Stomach (tissue), 19 donors: ENCODE measurements at places on chromosomes 5 and 9. TPM values are rescaled to one million over a fixed set of nuclear protein-coding genes. Genes with fewer than 3 reads are reported as not detected.

- no peaks in the 10 kb centered on the region for H3K27me3 ChIP-seq
- H3K36me3 ChIP-seq: no peaks in the 10 kb centered on the region
- no peak overlapping the region for H3K4me3 ChIP-seq
- H3K4me1 ChIP-seq: no peaks in the 10 kb centered on the region
- H3K27ac ChIP-seq: no peak overlapping the region
Observed at GRCh38 chr9:73753171-73753570, 601.5 kb downstream of the ANXA1 start.

DNA sequence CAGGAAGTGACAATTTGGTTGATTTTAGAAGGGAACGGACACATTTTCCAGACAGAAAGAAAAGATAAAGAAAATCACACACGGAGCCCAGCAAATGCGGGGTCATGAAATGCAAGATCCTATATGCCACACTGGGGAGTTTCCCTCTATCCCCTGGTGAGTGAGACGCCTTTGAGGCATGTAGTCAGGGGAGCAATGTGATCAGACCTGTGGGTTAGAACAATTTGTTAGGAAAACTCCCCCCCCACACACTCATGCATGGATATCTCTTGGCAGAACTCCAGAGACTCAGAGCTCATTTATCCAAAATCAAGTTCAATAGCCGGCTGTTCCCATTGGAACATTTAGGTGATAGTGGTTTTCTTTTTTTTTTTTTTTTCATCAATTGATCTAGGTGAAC lies 71.7 kb upstream of the TRIO start:
- DNase-seq: no peak
- H3K27ac ChIP-seq: no peak overlapping the region
- H3K4me1 ChIP-seq: no peaks in the 10 kb centered on the region
- no peaks in the 10 kb centered on the region for H3K27me3 ChIP-seq

DNA sequence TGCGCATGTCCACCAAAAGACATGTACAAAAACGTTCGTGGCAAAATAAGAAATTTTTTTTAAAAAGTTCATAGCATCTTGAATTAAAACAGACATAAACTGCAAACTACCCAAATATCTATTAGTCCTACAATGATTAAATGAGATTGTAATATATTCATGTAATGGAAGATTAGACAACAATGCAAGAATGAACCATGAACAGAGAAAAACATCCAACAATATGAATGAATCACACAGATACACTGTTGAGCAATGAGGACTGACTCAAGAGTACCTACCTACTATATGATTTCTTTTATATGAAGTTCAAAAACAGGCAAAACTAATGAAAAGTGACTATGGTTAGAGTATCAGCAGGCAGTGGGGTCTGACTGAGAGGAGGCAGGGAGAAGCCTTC lies 17.9 kb upstream of the CTNNAL1 start:
- no peak overlapping the region for H3K27ac ChIP-seq
- no peaks in the 10 kb centered on the region for H3K27me3 ChIP-seq
- peaks cover 35% of the 10 kb centered on the region for H3K4me1 ChIP-seq
- DNase-seq: no peak

DNA sequence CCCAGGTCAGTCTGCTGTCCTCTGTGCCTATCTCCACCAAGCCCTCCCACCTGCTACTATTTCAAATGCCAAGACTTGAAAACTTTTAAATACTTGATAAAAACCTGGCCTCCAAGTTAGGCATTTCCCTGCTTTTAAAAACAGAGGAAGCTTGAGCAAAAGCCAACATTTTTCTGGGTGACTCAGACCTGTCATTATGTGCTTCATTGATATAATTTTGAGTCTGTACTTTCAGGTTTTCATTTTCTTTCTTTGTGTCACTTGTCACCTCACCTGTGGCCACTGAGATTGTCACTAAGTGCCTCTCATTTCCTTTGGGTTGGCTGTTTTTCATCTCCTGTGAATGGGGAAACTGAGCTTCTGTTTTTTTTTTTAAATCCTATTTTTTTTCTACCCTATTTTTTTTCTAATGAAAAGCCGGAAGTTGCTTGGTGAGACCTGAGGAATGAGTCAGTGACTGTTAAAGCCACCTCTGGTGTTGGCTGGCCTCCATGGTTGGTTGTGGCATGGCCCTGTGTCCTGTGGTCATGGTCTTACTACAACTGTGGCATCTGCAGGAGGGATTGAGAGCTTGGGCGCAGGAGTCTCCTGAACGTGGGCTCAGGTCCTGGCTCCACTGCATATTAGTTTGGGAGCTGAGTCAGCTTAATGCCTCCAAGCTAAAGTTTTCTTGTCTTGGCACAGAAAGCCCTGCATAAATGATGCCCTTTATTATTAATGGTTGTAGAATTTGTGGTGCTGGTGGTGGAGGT lies 56.7 kb downstream of the ARHGAP26 start:
- no peak overlapping the region for H3K4me3 ChIP-seq
- peaks cover 58% of the 10 kb centered on the region for H3K4me1 ChIP-seq
- no peaks in the 10 kb centered on the region for H3K27me3 ChIP-seq
- no peaks in the 10 kb centered on the region for H3K36me3 ChIP-seq

The PPP1R26 gene
- 14.2 TPM for total RNA-seq

- H3K27ac ChIP-seq: peak overlapping the region; percentile 91
- H3K4me1 ChIP-seq: no peaks in the 10 kb centered on the region
- no peak for DNase-seq
Observed at GRCh38 chr5:69416180-69416579, 1.3 kb downstream of the MARVELD2 start.

- no peak overlapping the region for H3K4me3 ChIP-seq
- peak; percentile 28 for DNase-seq
- no peak overlapping the region for H3K27ac ChIP-seq
- no peaks in the 10 kb centered on the region for H3K4me1 ChIP-seq
Observed at GRCh38 chr5:127441799-127442484, 75.5 kb upstream of the PRRC1 start.

GRCh38 chr5:127997201-127997704 lies 86.3 kb upstream of the SLC12A2 start:
- H3K4me3 ChIP-seq: no peak overlapping the region
- peaks cover 36% of the 10 kb centered on the region for H3K4me1 ChIP-seq
- no peaks in the 10 kb centered on the region for H3K27me3 ChIP-seq
- peak; percentile 43 for DNase-seq
- H3K27ac ChIP-seq: peak overlapping the region; percentile 74
- no peaks in the 10 kb centered on the region for H3K36me3 ChIP-seq

GRCh38 chr5:8730194-8730593 lies 815.7 kb downstream of the SEMA5A start:
- no peaks in the 10 kb centered on the region for H3K4me1 ChIP-seq
- H3K4me3 ChIP-seq: no peak overlapping the region
- no peaks in the 10 kb centered on the region for H3K27me3 ChIP-seq
- no peaks in the 10 kb centered on the region for H3K36me3 ChIP-seq

The SAXO1 gene
- total RNA-seq: 0.18 TPM

GRCh38 chr5:42268630-42269029 lies 154.6 kb upstream of the GHR start:
- no peak overlapping the region for H3K4me3 ChIP-seq
- no peak overlapping the region for H3K27ac ChIP-seq
- no peak for DNase-seq
- no peaks in the 10 kb centered on the region for H3K27me3 ChIP-seq
- H3K4me1 ChIP-seq: no peaks in the 10 kb centered on the region

The GLE1 gene
- total RNA-seq: 33.5 TPM

DNA sequence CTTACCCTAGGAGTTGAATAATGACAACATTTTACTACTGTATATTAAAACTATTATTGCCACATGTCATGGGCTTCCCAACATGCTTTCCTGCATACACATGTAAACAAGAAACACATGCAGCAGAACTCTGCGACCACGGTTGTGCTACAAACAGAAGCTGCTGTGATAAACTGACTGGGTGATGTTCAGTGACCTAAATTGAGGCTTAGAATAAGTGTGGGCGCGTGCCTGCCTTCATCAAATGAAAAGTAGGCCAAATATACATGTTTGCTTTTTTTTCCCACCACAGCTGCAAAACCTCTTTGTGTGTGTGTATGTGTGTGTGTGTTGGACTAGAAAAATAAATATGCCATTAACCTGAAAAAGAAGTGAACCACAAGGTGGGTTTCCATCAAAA lies 1202.1 kb downstream of the PTPRD start:
- no peaks in the 10 kb centered on the region for H3K4me1 ChIP-seq
- no peak overlapping the region for H3K4me3 ChIP-seq
- no peaks in the 10 kb centered on the region for H3K27me3 ChIP-seq

GRCh38 chr9:79572032-79572607 lies 355 bp downstream of the TLE4 start:
- H3K36me3 ChIP-seq: no peaks in the 10 kb centered on the region
- H3K27me3 ChIP-seq: no peaks in the 10 kb centered on the region
- peak; percentile 59 for DNase-seq
- H3K4me3 ChIP-seq: peak overlapping the region; percentile 98
- H3K27ac ChIP-seq: peak overlapping the region; percentile 99

- no peak for DNase-seq
- H3K4me3 ChIP-seq: no peak overlapping the region
- H3K4me1 ChIP-seq: peaks cover 3% of the 10 kb centered on the region
Observed at GRCh38 chr9:72509635-72510034, 11.8 kb upstream of the TMC1 start.

DNA sequence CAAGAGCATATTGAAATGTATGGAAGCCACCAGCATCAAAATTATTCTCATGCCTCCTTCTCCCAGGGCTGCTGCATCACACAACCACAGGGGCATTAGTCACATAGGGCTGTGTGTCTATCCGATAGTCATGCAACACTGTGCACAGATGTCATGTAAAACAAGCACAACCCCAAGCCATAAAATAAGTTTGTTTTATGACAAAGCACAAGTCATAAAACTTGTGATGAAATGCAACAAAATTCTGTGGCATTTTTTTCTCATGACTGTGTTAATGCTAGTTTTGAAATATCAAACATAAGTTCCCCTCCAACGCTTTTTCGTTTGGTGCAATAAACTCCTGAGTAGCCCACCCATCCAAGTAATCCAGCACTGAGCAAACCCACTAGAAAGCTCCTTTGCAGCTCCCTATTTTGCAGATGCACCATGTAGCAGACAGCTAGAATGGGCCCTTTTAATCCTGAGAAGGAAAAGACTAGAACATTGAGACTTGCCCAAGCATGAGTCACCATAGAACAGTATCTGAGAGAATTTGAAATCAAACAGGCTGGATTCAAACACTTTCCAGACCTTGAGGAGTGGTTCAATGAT lies 93.3 kb upstream of the ZNF366 start:
- H3K4me3 ChIP-seq: no peak overlapping the region
- H3K27me3 ChIP-seq: no peaks in the 10 kb centered on the region
- H3K4me1 ChIP-seq: peaks cover 26% of the 10 kb centered on the region
- no peak overlapping the region for H3K27ac ChIP-seq
- DNase-seq: no peak

GRCh38 chr9:124190761-124191160 lies 67.0 kb upstream of the NEK6 start:
- no peak overlapping the region for H3K4me3 ChIP-seq
- no peaks in the 10 kb centered on the region for H3K4me1 ChIP-seq
- peaks cover 22% of the 10 kb centered on the region for H3K27me3 ChIP-seq
- DNase-seq: peak; percentile 40
- no peak overlapping the region for H3K27ac ChIP-seq

GRCh38 chr9:3337515-3338225 lies 188.1 kb downstream of the RFX3 start:
- H3K27me3 ChIP-seq: no peaks in the 10 kb centered on the region
- H3K27ac ChIP-seq: no peak overlapping the region
- H3K4me1 ChIP-seq: peaks cover 18% of the 10 kb centered on the region

DNA sequence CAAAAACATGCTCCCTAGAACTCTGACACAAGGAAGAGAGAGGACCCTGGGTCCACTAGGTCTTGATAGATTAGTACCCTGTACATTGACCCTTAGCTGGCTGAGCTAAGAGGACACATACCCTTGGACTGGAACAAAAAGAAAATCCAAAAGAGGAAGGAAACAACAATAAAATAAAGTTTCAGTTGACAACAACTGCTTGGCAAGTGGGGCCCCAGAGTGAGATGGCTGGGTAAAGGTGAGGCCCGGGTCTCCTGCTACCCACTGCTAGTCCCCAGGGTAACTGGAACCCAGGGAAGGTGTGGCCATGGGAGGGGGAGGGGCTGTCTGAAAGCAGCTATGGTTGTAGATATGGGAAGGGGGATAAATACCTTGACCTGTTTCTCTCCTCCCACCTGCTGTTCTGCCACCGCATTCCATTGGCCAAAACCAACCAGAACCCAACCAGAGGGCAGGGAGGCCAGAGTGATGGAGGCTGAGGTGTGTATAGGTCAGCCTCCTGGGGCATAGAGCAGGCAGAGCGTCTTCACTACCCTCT lies 11.7 kb downstream of the TAL2 start:
- H3K4me3 ChIP-seq: no peak overlapping the region
- H3K27me3 ChIP-seq: no peaks in the 10 kb centered on the region
- no peaks in the 10 kb centered on the region for H3K36me3 ChIP-seq

DNA sequence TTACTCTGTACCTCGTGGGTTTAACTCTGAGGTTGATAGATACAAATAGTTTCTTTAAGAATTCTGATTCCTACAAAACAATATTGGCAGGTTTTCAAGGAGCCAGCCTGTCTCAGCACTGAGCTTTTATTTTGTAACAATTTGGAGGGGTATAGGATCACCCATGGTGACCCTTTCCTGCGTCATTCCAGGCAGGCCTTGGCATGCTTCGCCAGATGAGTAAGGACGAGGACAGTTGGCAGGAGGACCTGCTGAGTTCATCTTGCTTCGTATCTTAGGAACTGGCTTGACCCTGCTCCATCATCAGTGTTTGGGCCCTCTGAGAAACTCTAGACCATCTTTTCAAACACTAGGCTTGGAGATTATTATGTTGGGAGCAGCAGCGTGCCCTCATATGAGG lies 17.9 kb downstream of the ZNF462 start:
- peaks cover 45% of the 10 kb centered on the region for H3K4me1 ChIP-seq
- no peak overlapping the region for H3K4me3 ChIP-seq
- no peak overlapping the region for H3K27ac ChIP-seq

- H3K36me3 ChIP-seq: no peaks in the 10 kb centered on the region
- no peak for DNase-seq
- H3K4me1 ChIP-seq: peaks cover 76% of the 10 kb centered on the region
- H3K27ac ChIP-seq: peak overlapping the region; percentile 89
- H3K27me3 ChIP-seq: no peaks in the 10 kb centered on the region
- H3K4me3 ChIP-seq: peak overlapping the region; percentile 67
Observed at GRCh38 chr9:137201205-137201868, 796 bp upstream of the TPRN start.

The LMBRD2 gene
- 0.58 TPM for total RNA-seq

DNA sequence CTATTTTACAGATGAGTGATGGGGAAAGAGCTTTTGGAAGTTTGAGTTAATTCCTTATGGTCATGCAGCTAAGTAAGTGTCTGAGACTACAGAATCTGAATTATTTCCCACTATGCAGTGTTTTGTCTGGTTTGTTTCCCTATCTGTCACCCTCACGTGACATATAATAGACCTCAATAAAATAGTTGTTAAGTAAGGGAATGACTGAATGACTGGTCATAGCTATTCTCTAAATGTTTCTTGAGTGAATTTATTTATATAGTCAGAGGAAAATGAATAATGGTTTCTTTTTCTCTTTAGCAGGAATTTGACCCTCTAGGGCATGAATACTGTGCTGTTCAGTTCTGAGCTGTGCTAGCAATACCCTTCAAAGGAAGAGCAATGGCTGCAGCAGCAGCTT lies 10.3 kb downstream of the TRIM32 start:
- H3K27ac ChIP-seq: no peak overlapping the region
- DNase-seq: no peak
- H3K36me3 ChIP-seq: peaks cover 37% of the 10 kb centered on the region
- peaks cover 23% of the 10 kb centered on the region for H3K4me1 ChIP-seq

The ARHGEF28 gene
- total RNA-seq: 111 TPM
